ENCODE measurements at places on chromosomes 5 and 9.

DNA sequence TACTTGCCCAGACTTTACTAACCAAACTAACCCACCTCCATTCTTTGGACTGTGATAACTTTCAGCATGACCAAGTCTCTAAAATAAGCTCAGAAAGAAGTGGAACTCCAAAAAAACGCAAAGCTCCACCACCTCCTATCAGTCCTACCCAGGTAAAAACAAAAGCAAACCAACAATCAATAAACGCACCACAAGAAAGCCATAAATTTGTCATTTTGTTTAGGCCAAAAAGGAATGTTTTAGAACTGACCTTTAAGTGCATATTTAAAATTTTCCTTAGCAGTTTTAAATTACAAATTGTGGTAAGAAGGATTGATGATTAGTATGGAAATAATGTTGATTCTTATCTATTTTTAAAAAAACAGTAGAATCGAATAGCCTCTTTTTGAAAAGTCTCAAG lies 25.5 kb upstream of the TTC23L start:
- no peak for DNase-seq

GRCh38 chr5:141934099-141934844 lies 10.6 kb downstream of the DELE1 start:
- no peak for DNase-seq

DNA sequence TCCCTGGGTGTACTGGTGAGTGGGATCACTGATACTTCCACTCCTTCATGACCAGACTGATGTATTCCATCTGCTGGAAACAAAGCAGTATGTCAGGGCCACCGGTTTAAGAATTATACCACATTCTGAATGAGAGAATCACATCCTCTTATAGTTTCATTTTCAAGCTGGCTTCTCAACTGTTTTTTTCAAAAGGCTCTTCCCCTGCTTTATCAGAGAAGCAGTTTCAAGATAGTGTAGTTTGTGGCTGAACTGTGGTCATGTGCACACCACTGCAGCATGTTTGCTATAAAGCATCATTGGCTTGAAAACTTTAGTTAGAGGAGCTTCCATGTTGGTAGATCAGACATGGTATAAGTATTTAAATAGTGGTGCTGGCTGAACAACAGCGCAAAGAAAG lies 450.5 kb upstream of the CDH10 start:
- DNase-seq = no peak

DNA sequence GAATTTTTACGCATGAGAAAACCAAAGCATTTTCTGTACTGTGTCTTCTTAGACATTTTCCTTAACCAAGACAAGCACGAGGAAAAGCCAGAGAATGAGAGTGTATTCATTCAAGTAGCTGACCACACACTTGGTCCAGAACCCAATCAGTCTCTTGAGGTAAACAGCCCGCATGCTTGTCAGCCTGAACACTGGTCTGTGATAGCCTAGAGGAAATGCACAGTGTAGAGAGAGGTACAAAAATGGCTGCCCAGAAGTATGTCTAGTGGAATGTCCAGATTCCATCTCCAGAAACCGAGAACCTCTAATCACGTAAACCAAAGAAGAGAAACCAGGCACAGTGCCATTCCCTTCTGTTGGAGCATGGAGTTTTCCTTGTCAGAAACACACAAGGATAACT lies 80.0 kb upstream of the SNX2 start:
- no peak for DNase-seq

- no peak for DNase-seq
Observed at GRCh38 chr5:179595916-179596315, 27.6 kb downstream of the HNRNPH1 start.

- DNase-seq = no peak
Observed at GRCh38 chr9:81814794-81815464, 113.3 kb upstream of the SPATA31D4 start.

GRCh38 chr5:91106842-91107511 lies 276.1 kb downstream of the ARRDC3 start:
- DNase-seq = no peak

- no peak for DNase-seq
Observed at GRCh38 chr9:83342731-83343130, 195.5 kb downstream of the FRMD3 start.

DNA sequence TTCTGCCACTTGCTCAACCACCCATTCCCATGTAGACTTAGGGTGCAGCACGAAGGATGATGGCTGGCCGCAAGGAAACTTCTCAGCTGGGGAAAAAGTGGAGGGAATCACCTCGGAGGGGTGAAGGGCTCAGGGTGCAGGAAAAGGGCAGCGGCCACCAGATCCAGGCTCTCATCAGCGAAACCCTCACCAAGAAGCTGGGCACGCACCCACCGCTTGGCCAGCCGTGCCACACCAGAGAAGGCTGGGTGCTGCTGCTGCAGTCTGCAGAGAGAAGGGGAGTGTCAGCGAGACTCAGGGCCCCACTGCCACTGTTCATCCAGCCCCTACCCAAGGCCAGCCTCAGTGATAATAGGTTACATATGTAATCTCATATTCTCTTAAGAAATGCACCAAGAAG lies 8.6 kb downstream of the NOL6 start:
- DNase-seq = no peak

GRCh38 chr5:90861843-90862586 lies 303.4 kb downstream of the ADGRV1 start:
- no peak for DNase-seq

- DNase-seq = no peak
Observed at GRCh38 chr5:156675395-156675794, 174.7 kb upstream of the PPP1R2B start.

GRCh38 chr9:127154390-127155191 lies 32.2 kb upstream of the ANGPTL2 start:
- no peak for DNase-seq

GRCh38 chr9:124761710-124762109 lies 9.4 kb downstream of the NR6A1 start:
- DNase-seq = no peak

DNA sequence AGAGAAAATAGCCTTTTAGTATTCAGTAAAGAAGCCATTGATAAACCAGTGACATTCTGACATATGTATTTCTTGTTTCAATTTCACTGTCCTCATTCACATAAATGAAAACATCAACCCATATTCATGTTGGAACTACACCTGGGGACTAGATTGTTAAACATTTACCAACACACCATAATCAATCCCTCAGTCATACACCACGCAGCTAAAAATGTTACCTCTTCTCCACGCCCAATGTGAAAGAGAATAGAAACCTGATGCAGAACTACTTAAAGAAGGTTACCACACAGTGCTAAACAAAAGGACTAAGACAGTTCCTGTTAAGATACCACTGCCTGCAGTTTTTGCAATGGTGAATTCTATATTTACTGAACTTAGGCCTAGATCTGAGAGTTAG lies 518.9 kb downstream of the PRELID2 start:
- no peak for DNase-seq

GRCh38 chr9:116644091-116644688 lies 42.9 kb upstream of the TRIM32 start:
- DNase-seq = no peak
